ENCODE measurements at places on chromosomes 5 and 9.

DNA sequence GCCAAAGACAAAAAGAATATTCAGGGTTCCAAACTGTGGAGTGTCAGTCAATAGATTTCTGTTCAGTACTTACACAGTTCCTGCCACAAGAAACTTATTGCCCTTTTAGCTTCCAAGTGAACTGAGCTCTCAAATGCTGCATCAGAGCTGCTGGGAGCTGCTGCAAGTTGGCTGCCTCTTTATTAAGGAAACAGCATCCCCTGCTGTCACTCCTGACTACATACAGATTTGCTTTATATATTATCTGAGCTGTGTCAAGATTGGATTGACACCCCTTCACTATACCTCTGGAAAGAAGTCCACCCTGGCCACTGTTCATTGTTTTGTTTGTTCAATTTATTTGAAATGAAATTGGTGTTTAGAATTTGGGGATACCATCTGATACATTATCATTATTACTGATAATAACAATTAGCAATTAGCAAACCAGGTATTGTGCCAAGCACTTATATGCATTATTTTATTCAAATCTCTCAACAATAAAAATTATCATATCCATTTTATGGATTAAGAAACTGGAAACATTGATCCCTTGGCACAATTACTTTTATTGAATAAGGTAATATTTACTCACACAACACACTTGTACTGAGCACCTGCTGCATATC lies 16.4 kb upstream of the C5orf58 start:
- DNase-seq = no peak

GRCh38 chr9:117612317-117612716 lies 91.9 kb upstream of the TLR4 start:
- no peak for DNase-seq

DNA sequence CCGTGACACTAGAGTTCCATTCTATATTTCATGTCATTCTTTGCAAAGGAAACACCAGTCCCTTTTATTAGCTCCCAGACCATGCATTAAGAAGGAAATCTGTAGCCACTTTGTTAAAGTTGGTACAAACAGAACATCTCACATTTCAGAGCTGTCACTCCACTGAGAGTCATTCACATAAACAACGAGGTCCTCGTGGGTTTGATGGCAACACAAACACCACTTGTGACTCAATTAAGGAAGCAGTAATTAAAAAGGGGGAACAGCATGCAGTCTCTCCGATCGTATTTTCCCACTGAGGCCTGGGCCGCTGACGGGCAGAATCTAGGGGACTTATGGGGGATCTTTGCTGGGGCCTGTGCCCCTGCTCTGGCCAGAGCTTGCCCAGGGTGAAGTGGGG lies 94.2 kb upstream of the ZNF618 start:
- no peak for DNase-seq

DNA sequence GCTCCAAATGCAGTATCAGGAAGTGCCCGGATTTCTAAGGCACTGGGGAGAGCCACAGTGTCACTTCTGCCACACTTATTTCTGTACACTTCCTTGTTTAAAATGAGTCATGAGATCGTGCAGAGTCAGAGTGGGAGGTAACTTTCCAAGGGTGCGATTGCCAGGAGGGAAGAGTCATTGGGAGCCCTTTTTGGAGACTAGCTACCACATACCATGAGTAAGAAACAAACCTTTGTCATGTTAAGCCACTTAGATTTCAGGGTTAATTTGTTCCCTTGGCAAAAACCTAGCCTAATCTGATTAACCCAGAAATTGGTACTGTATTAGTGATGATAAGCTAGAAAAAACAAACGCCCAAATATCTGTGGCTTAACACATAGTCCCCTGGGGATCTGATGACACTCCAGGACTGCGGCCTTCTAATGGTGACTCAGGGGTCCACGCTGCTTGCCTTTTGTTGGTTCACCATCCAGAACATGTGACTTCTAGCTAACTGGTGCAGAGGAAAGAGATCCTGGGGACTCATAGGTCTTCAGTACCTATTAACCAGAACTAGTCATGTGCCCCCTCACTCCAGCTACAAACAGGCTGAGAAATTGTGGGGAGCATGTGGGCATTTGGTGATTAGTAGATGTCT lies 48.6 kb upstream of the TLE1 start:
- no peak for DNase-seq

DNA sequence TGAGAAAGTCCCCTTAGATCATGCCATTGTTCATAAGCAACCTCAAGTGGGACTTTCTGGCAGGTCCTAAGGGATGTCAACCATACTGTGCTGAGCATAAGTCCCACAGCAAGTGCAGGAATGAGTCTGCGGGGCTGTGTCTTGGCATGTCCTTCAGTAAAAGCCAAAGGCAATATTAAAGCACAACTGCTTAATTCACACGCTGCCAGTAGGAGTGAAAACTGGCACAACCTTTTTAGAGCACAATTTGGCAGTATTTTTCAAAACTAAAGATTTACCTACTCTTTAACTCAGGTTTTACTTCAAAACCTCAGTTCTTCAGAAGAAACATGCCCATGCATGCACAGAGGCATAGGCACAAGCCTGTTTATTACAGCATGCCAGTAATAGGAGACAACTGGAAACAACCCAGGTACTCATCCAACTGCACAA lies 24.4 kb upstream of the SMAD5 start:
- DNase-seq = no peak

GRCh38 chr9:131238402-131239021 lies 37.8 kb downstream of the FAM78A start:
- no peak for DNase-seq

Measured in activated CD4-positive, alpha-beta T cell treated with anti-CD3 and anti-CD28 coated beads for 4 hours (primary cell).